ENCODE measurements at places on chromosomes 2 and 18.

GRCh38 chr18:2994603-2995432 lies 18.1 kb downstream of the LPIN2 start:
- peak; percentile 77 for DNase-seq

- DNase-seq: peak; percentile 59
Measured at GRCh38 chr2:98768384-98769113, 37.6 kb upstream of the MGAT4A start.

DNA sequence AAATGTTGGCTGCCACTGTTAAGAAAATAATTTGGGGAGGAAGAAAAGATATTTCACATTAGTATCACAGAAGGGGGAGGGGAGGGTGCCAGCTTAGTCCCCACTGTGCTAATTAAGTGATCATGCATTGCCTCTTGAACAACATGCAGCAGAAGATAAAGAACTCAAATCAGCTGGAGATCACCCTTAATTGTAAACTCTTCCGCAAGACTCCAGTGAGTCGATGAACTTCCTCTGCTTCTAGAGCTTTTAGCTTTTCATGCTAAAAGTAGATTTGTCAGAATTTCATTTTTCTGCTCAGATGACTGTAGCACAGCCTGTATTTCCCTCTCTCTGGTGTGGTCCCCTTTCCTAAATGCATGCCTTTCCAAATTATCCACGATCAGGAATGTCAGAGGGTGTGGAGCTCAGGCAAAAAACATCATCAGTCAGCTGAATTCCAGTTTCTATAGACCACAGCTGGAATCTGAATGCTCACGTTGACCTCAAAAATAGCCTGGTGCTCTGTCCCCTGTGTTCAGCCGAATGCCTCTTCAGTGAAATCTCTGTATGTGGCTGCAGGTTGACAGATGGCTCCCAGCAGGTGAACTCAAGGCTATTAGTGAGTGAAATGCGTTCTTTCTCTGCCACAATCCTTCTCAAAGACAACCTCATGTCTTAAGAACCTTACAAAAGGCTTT lies 156.8 kb upstream of the UNC80 start:
- DNase-seq: no peak

DNA sequence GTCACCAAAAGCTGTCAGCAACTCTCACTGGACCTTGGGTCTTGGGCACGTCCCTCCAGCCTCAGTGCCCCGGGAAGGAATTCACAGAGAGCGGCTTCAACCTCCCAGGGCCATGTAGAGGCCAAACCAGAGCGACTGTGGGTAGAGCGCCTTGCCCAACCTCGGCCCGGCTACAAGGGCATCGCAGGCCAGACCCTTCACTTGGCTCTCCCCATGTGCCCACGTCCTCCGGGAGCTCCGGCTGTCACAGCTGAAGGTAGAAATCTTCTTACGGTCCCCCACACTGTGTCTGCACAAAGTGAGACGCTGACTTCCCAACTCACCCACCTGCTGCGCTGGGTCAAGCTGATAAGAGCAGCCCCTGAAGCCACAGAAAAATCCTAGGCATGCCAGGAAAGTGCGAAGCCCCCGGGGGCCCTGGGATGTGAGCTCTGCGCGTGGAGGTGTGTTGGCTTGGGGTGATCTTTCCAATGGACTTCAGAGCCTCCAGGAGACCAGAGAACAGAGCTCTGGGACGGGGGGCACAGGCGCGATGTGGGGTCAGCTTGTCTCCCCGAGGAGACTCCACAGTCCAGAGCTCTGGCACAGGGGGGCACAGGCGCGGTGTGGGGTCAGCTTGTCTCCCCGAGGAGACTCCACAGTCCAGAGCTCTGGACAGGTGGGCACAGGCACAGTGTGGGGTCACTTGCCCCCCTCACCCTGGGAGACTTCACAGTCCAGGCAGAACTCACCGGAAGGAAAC lies 105.5 kb downstream of the RTP5 start:
- DNase-seq: no peak

- DNase-seq: peak; percentile 48
Measured at GRCh38 chr18:26133652-26134051, at the start of gene PSMA8. TSS of gene PSMA8 (plus strand) at chr18:26133869. CDS start at chr18:26133966, 97 bp downstream.

DNA sequence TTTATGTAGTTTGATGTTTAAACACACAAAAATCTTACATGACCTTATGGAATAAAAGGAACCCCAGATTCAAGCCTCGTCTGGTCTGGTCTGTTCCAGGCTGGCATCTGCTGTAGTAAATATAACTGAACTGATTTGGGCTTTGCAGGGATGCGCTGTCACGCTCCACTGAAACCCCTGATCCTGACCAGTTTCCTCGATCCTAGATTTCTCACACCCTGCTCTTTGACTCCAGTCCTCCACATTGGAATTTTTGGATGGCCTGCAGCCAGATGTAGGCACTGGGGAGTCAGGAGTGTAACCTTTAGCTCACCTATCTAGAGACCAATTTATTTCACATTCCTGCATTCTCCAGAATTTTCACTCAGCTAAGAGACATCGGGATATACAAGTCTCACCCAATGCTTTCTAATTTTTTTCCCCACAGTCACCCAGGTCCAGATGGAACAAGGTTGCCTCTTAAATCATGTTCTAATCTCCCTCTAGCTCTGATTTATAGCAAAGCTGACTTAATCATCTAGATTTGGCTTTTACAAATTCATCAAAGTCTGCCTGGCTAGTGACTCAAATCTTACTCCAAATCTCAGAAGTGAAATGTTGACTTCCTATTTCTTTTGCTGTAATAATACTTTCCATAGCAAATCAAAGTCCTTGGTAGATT lies 219.6 kb downstream of the CD226 start:
- DNase-seq: no peak

DNA sequence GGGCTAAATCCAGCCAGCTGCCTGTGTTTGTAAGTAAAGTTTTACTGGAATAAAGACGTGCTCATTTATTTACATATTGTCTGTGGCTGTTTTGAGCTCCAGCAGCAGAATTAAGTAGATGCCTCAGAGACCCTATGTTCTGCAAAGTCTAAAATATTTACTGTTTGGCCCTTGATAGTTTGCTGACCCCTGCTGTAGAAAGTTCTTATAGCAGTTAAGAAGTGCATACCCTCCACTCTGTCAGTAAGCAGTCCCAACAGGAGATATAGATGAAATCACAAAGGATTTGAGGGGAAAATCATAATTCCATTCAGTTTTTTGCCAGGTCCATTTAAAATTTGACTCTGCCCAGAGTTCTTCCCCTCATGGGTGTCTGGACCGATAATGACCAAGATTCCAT lies 50.1 kb upstream of the ITM2C start:
- DNase-seq: no peak

DNA sequence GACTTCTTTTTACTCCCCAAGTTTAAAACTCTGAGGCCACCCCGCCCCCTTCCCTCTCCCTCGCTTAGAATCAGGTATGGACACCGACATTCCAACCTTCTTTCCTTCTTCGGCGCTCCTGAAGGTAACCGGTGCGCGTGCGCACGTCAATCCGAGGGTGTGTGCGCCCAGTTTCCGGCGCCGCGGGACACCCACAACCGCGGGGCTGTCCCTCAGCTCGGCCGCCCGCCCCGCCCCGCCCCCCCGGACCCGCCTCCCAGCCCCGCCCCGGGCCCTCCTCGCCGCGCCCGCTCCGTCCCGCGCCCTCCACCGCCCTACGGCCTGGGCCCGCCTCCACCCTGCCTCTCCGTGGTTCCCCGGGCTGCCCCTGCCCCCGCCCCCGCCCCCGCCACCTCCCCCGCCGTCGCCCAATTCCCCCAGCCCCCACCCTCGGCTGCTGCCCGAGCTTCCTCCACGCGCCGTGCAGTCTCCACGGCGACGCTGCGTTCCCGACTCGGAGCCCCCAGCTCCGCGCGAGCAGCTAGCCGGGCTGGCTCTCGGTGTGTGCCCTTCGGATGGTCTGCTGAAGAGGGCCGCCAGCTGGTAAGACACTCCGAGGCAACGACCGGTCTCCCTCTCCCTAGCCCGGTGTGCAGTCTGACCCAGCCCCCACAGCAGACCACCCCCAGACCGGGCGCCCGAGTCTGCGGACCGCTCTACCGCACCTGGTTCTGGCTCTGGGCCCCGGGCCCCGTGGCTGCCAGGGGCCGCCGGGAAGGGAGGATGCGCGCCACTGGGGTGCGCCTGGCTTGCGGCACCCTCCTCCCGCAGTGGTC lies 635 bp downstream of the ERICH2 start:
- DNase-seq: peak; percentile 65

GRCh38 chr2:64562148-64562784 lies 38.1 kb downstream of the AFTPH start:
- DNase-seq: peak; percentile 34

GRCh38 chr18:43049021-43049420 lies 66.5 kb downstream of the RIT2 start:
- no peak for DNase-seq

- no peak for DNase-seq
Measured at GRCh38 chr2:213036836-213037235, 114.6 kb downstream of the IKZF2 start.
